ENCODE measurements at places on chromosomes 3 and 15. TPM values are rescaled to one million over a fixed set of nuclear protein-coding genes. Genes with fewer than 3 reads are reported as not detected.

Gene RFTN1
- 26.8 TPM for total RNA-seq

Gene TMEM207
- not detected for total RNA-seq

Gene CHRNA3
- 0.08 TPM for total RNA-seq

Gene AP4E1
- total RNA-seq: 6.4 TPM

Gene TRIM42
- total RNA-seq: not detected

Gene EOGT
- 25.2 TPM for total RNA-seq

Gene VIPR1
- 2.1 TPM for total RNA-seq

Gene PRKAR2A
- 57.9 TPM for total RNA-seq

- no peak for DNase-seq
Measured at GRCh38 chr15:89822611-89822950, 7.9 kb upstream of the ANPEP start.

DNA sequence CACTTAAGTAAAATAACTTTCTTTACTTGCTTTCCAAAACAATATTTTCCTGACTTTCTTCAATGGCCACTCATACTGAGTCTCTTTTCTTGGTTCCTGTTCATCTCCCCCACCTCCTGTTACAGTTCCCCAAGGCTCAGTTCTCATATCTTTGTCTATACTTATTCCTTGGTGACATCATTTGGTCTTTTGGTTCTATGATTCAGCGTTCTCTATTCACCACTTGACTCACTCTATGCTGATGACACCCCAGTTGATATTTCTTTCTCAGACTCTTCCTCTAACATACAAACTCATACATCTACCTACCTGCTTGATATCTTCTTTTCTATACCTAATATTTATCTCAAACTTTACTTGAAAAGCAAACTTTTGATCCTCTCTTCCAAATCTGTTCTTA lies 85.0 kb upstream of the P3H2 start:
- DNase-seq: no peak

GRCh38 chr3:42339321-42339720 lies 71.1 kb downstream of the LYZL4 start:
- no peak for DNase-seq

DNA sequence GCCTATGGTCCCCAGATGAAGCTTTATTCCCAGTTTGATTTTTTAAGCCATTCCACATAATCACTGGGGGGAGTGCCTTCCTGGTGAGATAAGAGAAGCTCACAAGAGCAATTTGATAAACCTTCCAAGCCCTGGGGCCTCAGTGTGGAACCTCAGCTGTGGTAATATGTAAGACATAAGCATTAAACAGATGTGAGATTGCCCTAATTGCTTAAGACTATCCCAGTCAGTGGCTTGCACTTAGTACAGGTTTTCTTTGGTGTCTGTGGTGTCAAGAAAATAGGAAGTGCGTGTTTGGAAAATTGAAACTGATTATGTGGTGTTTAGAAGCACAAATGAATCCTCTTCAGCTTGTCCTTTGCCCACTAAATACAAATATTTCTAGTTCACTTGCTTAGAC lies 54.3 kb downstream of the LRRN1 start:
- no peak for DNase-seq

- peak; percentile 82 for DNase-seq
Measured at GRCh38 chr15:77024273-77025082, 29.6 kb downstream of the PSTPIP1 start.

DNA sequence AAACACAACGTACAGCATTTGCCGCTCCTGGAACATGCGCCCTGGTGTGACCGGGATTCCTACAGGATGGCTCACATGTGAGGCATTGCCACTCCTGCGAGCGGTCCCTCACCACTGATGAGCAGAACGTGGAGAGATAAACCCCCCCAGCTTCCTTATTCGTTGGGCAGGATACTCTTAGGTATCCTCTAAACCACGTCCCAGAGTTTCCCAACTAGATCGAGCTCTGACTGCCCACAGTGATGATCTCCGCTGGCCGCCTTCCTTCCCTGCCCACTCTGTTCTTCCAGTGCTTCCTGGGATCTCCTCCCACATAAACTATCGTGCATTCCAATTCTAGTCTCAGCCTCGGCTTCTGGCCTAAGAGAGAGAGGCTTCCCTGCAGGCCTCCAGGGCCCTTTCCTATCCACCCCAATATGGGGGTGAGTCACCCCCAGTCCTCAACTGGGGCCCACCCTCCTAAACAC lies 91.8 kb downstream of the TOP2B start:
- DNase-seq: no peak

DNA sequence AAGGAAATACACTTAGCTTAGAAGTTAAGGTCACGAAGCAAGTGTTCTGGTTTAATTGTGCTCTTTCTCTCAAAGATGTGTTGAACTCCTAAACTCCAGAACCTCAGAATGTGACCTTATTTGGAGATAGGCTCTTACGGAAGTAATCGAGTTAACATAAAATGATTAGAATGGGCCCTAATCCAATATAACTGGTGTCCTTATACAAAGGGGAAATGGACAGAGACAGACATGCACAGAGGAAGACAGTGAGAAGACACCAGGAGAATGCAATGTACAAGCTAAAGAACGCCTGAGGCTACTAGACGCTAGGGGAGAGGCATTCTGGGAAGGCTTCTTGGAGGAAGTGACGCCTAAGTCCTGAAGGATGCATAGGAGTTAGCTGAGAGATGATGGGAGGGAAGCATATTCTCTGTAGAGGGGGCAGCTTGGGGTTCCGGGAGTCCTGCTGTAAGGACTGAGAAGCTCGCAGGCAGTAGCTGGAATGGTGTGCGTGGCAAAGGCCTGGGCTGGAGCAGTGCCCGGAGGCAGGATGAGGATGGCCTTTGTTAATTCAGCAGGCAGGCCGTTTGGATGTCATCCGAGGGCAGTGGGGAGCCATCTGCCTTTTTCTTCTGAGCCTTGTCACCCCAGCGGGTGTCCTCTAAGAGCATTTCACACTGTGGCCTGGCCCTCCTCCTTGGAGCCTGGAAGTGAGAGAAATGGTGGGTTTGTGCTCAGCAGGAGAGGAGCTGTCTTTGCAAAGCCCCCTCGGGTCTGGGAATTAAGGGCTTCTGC lies 513.4 kb downstream of the SHQ1 start:
- no peak for DNase-seq

DNA sequence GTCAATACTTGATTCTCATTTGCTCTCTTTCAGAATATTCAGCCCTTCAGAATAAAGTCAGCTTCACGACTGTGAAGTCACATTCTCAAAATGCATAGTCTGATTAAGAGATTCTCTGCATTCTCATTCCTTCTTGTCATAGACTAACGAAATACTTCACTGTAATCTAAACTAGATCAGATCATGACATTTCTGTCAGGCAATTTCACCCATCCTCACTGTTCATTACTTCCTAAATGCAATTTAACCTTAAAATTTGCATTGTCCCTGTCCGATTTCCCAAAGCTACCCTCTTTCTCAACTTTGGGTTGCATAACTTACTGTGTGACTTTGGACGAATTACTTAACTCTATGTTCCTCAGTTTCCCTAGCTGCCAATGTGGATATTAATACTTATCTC lies 6.2 kb downstream of the RPL22L1 start:
- DNase-seq: no peak

DNA sequence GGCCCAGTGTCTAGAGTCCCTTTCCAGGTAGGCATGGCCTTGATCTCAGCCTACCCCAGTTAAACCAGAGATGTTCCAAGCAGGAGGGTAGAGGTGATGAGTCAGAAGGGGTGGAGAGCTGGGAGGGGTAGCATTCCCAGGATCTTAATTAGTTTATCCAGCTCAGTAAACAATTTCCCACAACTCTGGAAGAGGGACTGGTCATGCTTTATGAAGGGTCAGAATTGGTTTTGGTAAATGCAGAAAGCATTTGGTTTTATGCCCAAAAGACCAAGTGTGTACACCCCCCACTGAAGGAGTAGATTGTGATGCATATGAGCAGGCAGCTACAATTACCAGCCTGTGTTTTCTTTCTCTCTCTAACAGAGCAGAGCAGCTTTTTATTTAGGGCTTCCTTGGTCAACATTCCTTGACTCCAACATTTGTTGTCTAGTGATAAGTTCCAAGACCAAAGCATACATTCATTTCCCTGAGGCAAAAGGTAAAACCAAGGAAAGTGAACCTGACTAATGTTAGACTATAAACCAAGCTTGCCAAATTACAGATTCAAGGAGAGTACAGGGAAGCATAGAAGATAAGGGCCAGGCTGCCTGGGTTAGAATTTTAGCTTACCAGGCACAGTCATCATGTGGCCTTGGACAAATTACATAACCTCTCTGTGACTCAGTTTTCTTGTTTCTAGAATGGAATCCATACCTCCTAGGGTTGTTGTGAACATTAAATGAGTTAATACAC lies 17.6 kb downstream of the EXOSC7 start:
- DNase-seq: no peak

DNA sequence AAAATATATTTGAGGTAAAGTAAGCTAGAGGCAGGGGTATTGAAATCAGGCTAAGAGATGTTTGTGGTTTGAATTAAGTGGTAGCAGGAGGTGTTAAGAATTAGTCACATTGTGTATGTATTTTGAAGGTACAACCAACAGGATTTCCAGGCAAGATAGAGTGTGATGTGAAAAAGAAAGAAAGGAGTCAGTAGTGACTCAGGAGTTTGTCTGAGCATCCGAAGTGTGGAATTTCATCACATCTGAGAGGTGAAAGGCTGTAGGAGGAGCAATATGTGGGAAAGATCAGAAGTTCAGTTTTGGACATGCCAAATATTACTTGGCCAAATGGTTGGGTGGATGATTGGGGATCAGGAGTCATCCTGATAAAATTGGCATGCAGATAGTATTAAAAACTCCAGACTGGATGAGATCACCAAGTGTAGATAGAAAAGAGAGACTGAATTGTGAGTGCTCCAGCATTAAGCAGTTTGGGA lies 32.1 kb upstream of the EBLN2 start:
- DNase-seq: no peak

- no peak for DNase-seq
Measured at GRCh38 chr3:74605437-74605836, 9.0 kb downstream of the CNTN3 start.

GRCh38 chr3:162487138-162487537 lies 990.5 kb downstream of the OTOL1 start:
- DNase-seq: no peak

DNA sequence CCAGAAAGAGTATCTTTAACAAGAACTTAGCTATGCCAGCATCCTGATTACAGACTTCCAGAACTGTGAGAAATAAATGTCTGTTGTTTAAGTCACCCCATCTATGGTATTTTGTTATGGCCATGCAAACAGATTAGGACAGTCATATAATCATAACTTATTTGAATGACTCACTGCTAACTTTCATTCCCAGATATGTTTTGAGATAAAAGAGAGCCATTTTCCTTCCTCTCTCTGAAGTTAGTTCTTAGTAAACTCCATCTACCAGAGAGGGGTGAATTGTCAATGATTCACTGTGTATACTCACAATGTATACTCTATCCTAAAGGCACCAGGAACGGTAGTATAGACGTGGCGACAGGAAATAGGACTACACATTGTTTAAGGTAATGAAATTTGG lies 179.4 kb upstream of the DPH6 start:
- DNase-seq: no peak

DNA sequence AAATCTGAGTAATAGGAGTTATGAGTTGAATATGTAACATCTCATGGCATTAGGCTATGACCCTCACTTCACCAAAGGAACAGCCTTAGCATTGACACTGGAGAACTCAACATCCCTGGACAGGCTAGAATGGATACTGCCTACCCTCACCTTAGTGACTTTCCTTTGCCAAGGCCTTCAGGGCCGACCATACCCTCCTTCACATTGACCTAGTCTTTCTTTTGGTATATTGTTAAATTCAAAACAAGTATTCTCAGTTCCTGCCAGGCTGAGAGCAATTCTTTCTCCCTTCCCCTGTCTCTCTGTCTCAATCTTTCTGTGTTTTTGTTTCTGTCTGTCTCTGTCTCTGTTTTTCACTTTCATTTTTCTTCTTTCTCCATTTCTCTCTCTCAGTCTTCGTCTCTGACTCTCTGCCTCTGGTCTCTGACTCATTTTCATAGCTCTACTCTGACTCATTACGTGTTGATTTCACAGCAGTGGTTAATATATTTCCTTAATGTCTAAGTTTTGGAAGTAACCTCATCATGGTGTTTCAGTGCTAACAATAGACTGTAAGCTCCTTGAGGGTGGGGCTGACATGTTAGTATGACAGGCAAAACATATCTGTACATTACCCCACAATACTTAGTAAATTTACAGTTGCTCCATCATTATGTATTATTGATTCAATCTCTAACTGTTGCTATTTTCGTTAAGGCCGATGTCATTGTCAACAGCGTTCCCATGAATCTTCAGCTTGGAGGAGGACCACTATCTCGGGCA lies 32.5 kb downstream of the PARP15 start:
- DNase-seq: no peak

DNA sequence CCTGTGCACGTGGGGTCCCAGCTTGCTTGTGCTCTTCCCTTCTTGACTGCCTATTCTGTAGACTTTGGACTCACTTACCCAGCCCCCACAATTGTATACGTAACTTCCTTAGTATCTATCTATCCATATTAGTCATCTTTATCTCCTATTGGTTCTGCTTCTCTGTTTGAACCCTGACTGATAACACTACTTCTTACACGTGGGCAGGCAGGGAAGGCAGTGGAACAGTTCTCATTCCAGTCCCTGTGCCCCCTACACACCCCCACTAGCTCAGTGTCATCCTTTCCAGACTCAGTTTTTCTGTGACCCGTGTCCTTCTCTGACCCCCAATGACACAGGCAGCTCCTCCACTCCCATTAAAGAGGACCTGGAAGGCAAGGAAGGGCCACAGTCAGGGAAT lies 74.2 kb upstream of the FBN1 start:
- DNase-seq: no peak

DNA sequence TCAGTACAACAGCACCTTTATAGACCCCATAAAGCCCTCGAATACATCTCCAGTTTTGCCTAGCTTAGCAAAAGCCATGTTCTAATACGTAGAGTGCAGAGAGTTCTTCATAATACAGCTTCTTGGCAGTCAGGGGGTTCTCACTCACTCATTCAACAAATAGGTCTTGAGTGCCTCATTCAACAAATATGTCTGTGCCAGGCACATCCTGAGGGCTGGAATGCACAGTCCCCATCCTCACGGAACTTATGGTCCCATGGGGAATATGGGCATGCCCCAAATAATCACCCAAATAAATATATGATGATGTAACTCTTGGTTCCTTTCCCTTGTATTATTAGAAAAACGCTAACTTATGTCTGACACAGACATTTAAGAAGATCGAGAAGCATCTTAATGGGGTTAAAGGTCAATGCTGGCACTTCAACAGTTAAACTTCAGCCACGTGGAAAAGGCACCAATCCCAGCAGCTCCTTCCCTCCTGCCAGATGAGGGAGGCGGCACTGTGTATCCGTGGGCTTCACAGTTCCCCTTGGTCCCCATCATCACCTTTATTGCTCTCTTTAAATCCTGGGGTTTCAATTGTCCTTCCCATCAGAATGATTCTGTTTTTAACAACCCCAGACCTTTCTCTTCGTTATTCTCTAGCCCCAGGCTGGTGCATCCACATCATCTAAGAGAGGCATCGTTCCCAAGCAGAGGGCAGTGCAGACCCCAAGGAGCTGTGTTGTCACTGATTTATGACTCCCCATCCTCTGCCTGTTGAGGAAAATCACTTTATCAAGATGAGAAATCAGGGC lies 18.9 kb upstream of the SEMA5B start:
- DNase-seq: no peak
